Hematopoietic multipotent progenitor cell treated with erythropoietin and hydrocortisone succinate and interleukin-3 and kit ligand, for 15 days (in vitro differentiated cells): ENCODE measurements at places on chromosomes 5 and 9.

- no peak for DNase-seq
Measured at GRCh38 chr9:21696411-21696871, 106.0 kb upstream of the MTAP start.

- DNase-seq: no peak
Measured at GRCh38 chr9:93268551-93269314, 84.8 kb downstream of the WNK2 start.

GRCh38 chr5:180156141-180156540 is 52.9 kb downstream of the RASGEF1C start:
- DNase-seq: no peak

- no peak for DNase-seq
Measured at GRCh38 chr9:133913571-133914369, 78.4 kb downstream of the VAV2 start.

DNA sequence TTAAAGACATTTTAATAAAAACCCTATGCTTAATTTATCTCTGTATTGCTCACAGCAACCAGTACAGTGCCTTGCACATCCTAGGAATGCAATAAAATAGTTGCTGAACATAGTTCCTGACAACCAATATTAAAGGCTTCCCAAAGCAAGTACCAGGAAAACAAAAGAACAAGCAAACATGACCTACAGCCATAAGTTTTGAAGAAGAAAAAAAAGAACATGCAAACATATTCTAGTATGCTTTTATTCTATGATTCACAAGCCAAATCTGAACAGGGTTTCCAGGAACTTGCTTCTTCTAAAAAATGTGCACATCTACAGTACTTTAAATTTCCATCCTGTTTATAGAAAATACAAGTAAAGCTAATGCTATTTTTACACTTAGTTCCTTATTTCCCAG is 4.5 kb downstream of the CEMIP2 start:
- no peak for DNase-seq

- DNase-seq: no peak
Measured at GRCh38 chr9:111648066-111648465, 13.3 kb upstream of the GNG10 start.

DNA sequence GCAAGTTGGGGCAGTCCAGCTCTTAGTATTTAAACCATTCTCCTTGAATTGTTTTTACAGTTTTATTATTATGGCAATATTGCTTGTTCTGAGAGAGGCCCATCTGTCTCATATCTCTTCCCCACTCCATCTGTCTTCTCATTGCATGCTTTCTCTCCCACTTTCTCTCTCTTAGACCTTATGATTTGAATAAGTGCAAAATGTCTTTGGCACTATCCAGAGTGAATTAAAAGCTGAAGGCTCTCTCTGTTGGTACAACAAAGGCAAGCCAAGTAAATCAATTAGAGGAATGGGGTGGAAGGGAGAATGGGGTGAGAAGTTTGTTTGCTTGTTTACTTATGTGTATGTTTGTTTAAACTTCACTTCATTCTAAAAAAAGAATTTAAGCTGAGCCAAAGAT is 195.3 kb upstream of the RFX3 start:
- no peak for DNase-seq

- no peak for DNase-seq
Measured at GRCh38 chr9:135536216-135536615, 9.7 kb upstream of the OBP2A start.

GRCh38 chr5:11733185-11733839 is 170.9 kb downstream of the CTNND2 start:
- no peak for DNase-seq

- no peak for DNase-seq
Measured at GRCh38 chr9:129108805-129109536, 1.6 kb downstream of the CRAT start.

- no peak for DNase-seq
Measured at GRCh38 chr9:132048201-132048600, 31.5 kb downstream of the MED27 start.

DNA sequence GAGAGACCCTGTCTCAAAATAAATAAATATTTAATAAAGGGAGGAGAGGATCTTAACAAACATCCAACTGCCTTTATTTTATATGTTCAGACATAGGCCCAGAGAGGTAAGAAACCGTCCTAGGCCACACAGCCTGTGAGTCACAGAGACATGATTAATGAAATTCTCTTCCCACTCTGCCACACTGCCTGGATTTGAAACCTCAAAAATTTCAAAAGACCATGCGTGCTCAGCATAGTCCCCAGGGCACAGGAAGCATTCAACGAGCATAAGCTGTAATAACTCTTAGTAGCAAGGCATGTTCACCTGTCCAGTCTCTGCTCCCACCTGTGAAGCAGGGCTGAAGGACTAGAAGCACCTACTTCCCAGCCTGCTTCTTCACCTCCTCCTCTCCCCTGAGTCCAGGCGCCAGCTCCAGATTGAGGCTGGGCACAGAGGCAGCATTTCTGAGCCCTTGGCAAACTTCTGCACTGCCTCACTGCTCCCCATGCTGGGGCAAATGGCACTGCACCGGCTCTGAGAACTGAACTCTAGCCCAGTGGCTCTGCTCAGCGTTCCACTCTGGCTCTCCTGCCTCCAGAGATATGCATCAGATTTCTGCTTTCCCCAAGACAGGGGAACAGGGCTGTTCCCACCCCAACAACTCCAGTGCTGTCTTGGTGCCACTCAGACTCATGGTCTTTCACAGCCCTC is 1.1 kb downstream of the FAT2 start:
- DNase-seq: no peak

DNA sequence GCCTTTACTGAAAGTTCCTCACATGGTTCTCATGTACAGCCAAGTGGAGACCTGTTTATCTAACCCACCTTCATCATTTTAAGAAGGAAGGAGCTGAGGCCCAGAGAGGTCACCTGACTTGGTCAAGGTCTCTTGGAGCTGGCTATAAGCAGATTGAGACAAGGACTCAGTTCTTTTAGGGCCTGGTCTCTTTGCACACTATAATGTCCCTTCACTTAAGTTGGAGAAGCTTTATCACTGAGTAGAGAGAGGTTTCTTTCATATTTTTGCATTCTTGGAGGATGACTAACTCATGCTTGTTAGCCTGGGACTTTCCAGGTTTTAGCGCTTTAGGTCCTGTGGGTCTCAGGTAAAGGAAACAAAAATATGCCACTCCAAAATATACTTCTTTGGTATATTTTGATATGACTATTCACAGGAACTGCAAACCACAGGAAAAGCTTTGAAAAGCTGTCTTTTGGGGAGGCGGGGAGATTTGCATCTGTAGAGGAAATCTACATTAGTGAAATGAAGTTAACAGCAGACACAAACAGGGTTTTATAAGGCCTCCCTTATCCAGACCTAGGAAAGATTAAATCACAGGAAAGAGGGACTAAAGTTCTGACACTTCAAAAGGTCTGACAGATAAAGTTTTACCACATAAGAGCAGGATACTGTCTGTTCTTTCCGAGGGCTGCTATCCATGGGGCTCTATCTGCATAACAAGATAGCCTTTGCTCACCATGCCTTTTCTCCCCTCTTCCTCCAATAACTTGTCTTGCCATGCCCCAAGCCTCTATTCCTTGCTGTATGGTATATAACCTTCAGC is 95.8 kb upstream of the ANKRD55 start:
- DNase-seq: no peak

DNA sequence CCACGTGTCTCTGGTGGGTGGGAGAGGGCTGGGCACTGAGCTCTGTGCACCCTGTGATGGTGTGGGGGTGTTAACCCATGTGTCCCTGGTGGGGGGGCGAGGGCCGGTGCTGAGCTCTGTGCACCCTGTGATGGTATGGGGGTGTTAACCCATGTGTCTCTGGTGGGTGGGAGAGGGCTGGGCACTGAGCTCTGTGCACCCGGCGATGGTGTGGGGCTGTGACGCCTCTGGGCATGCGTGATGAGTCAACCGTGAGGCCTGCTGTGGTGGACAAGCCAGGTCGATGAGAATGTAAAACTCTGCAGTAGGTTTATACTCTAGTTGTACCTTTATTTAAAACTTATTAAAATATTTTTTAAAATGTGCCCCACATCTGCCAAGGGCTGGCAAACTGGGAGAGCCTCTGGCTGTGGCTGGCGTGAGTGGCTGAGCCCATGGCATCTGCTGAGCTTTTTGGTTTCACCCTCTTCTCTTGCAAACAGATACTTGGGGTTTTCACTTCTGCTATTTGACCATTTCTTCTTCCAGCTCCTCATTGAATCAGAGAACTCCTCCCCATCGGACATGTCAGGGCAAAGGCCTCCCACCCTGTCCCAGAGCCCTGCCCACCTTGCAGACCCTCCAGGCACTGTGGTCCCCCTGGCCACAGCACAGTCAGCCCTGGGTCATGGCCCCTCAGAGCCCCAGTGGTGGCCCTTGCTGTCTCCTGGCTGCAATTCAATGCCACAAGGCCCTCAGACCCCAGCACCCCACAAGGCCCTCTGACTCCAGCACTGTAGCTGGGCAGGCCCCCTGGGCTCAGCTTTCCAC is 18.5 kb upstream of the EXOC3 start:
- no peak for DNase-seq

DNA sequence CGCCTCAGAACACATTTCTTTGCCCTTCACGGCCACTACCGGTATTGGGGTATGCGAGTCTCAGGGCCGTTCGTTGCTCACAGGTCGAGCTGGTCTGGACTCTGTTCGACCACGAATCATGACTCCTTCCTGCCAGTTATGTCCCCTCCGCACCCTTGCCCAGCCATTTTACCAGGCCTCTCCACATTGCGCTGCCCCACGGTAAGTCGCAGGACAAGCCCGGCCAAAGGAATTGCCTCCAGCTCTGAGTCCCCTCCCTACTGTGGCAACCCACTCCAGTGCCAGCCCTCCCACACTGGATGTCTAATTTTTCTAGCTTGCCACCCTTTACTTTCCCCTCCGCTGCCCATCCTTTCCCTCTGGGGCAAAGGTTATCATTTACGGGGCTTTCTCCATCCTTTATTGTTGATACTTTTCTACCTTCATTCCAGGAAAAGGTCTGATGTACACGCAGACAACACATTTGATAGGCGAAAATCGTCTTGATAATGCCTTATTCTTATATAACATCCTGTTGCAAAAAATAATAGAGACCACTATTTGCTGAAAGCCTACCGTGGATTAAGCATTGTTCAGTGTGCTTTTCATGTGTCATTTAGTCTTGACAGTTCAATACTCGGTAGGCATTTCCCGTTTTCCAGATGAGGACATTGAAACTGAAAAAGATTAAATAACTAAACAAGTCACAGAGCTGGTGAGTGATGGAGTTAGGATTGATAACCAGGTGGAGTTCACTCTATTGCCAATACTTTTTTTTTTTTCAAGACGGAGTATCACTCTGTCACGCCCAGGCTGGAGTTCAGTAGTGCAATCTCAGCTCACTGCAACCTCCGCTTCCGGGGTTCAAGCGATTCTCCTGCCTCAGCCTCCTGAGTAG is 958 bp upstream of the HSPA5 start:
- DNase-seq: no peak
